Caudate nucleus (tissue), 63 donors: ENCODE measurements at places on chromosomes 11 and 22.

- DNase-seq = no peak
Observed at GRCh38 chr22:38866399-38867123, 5.5 kb downstream of the CBX6 start.

- DNase-seq = no peak
Observed at GRCh38 chr11:112366012-112366411, 105.4 kb upstream of the PLET1 start.

DNA sequence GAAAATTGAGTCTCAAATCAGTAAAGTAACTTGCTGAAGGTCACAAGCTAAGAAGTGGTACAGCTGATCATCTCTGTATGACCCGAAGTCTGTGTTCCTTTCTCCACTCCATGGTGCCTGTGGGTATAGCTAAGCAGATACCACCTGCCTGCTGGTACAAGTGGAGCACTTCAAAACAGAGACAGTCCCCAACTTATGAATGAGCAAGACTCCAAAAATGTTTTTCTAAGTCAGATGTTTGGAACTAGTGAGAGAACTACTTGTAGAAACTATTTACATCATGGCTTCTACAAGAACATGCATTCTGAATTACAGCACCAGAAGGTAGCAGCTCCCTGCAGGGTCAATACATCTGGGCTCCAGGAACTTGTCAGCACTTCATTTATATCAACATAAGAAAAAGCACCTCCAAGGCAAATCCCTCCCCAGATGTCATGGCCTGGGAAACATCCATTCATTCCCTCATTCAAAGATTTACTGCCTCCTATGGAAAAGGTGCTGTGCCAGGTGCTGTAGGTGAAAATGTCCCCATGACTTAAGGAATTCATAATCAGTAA lies 94.7 kb downstream of the SERGEF start:
- no peak for DNase-seq

DNA sequence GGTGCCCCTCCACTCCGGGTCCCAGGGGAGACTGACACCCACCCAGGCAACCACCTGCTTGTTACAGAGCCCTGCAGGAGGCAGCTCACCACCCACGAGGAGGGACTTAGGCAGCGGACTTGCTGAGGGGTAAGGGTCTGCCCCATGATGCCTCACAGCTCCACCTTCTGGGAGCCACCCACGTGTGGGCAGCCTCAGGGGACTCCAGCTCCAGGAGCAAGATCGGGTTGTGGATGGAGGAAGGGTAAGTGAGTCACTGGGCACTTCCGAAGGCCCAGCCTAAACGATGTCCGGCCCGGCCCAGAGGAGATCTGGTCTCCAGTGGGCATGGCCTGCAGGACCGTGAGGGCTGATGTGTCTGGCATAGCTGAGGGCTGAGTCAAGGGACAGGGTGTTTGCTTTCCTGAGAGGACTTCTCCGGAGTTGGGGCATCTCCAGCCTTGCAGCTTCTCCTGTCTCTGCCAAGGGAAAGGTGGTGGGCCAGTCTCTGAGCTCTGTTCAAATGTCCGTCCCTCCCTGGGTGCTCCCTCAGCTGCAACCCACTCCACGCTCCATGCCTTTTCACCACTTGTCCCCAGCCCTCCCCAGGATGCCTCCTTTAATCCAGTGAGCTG lies 32.3 kb upstream of the P2RY2 start:
- DNase-seq = no peak

- DNase-seq = no peak
Observed at GRCh38 chr11:10263929-10264328, 30.1 kb downstream of the SBF2 start.

GRCh38 chr22:31341386-31342088 lies 4.6 kb downstream of the PATZ1 start:
- no peak for DNase-seq

GRCh38 chr22:38429499-38430068 lies 25.4 kb downstream of the KCNJ4 start:
- DNase-seq = no peak

GRCh38 chr11:36146437-36146836 lies 142.8 kb downstream of the COMMD9 start:
- no peak for DNase-seq

DNA sequence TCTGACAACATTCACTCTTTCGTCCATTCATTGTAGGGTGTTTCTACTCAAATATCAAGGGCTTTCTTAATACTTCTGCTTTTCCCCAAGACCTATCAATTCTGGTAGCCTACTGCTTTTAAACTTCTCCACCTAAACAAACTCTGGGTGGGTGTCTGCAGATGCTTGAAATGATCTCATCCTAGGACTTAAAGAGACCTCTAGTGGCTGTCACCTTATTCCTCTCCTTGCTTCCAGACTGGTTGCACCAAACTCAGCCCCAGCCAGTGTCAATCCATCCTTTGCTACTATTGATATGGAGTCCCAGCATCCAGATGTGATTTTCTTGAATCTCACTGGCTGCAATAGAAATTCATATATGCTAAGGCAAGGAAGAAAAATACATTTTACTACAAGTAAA lies 274.7 kb downstream of the NXPE2 start:
- DNase-seq = no peak

DNA sequence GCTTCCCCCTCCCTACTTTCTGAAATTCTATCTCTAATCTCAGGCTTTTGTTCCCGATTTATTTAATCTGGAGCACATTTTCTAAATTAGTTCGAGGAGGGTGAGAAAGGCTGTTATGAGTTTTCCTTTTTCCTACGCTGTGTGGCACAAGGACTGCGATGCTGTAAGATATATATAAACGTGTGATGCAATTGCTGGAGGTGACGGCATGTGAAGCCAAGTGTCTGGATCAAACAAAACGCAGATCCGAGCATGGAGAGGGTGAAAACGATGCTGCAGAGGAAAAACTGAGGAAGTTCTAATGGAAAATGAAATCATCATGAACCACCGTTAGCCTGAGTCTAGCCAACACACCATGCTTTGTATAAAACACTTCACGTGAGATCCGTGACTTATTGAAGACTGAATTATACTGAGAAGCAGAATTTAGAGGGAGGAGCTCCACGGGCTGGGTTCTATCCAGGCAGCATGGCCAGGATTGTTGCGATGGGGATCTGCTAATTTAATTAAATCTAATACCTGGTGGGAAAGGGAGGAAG lies 4.4 kb downstream of the PKNOX2 start:
- no peak for DNase-seq

GRCh38 chr22:36281781-36282327 lies 28.9 kb downstream of the APOL1 start:
- DNase-seq = no peak

DNA sequence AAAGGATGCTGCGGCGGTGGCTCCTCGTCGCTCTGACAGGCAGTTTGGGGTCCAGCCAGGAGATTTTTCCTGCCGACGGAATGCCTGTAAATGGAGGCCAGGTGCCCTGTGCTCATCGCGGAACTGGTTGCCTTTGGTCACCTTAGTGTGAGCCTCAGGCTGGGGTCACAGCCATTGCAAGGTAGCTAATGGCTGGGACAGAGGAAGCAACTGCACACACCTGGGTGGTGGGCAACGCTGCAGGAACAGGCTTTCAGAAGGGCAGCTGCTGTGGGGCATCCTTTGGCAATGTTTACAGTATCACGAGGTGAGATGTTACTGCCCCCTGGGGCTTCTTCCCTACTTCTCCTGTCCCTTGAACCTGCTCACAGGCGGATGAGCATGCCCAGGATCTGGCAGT lies 205.5 kb downstream of the GRIK4 start:
- DNase-seq = no peak

DNA sequence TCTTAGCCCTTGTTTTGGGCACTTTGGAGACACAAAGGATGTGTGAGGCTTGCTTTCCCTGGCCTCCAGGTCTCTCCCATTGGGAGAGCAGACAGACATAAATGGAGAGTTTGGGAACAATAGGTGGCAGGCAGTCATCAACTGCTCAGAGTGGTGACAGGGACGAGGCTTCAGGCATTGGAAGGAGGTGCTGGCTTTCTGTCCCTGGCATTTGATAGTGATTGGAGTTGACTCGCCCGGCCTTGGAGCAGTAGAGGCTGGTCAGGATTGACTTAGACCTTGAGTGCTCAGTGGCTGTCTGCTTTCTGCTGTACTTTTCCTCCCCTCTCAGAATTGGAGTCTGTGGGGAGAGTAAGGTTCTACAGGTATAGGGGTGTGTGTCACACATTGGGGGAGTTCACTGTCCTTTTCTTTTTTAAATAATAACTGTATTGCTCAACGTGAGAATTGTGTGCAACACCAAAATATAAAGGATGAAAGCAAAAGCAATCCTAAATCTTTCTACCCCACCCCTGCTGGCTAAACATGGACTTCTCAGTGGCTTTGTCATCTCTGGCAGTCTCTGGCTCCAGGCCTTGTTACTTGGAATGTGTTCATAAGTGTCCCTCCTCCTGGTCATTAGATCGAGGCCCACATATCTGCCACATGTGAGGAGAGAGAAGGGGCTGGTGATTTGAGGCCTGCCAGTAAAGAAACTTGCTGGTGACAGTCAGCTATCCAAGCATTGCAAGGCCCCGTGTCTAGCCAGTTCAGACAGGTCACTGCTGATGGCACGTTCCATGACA lies 21.1 kb downstream of the SHISA8 start:
- no peak for DNase-seq

- DNase-seq = no peak
Observed at GRCh38 chr11:119307219-119307618, 9.7 kb downstream of the MCAM start.

DNA sequence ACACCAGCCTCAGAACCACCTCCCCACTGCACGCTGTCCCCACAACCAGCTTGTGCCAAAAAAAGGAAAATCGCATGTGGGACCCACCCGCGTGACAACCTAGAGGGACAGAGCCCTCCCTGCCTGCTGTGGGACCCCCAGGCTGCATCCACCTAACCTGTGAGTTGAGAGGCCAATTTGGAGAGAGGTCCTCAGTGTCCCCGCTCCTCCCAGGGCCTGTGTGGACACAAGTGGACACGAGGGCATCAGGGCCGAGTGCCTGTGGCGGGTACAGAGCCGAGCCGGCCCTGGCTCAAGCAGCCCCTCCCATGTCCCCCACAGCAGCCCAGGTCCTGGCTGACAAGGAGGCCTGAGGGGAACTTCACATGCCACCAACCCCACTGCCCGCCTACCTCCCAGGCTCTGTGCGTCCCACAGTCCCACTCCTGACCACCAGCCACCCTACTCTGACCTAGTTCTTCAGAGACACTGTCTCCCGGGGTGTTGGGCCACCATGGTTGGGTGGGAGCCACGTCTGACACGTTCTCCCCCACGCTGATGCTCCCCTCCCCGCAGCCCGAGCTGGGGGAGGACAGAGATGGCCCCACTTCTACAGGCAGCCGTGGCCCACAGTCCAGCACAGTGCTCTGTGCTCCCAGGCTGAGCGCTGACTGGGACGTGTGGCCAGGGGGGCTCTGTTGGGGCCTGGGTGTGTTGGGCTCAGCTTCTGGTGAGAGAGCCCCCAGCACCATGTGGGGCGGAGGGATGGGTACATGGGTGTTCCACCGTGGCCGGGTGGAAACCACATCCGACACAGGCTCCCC lies 19.2 kb downstream of the SELENOO start:
- no peak for DNase-seq

DNA sequence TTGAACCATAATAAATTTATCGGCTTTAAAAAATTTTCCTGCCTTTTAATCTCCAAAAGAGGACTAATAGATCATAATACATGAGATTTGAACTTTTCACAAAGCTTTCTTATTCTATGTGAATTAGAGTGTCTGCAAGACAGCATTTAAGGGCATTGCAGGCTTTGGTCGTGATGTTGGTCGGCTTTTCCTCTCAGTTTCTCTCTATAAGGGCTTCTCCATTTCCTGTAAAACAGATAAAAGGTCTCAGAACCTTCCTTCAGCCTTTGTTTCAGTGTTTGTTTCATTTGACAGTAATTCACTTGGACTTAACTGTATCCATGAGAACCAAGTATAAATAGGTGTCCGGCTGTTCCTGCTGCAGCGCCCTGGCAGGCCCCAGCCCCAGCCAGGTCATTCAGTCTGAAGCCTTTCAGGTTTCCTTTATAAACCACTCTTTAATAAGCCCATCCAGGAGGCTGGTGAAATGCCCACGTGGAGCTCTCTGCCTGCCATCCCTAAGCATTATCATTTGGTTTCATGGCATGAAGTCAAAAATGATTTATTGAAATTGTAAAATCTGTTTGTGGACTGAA lies 37.2 kb upstream of the ADSL start:
- no peak for DNase-seq

GRCh38 chr11:31711137-31711536 lies 100.0 kb downstream of the PAX6 start:
- DNase-seq = no peak

- no peak for DNase-seq
Observed at GRCh38 chr11:63920939-63921417, 4.0 kb upstream of the RCOR2 start.

DNA sequence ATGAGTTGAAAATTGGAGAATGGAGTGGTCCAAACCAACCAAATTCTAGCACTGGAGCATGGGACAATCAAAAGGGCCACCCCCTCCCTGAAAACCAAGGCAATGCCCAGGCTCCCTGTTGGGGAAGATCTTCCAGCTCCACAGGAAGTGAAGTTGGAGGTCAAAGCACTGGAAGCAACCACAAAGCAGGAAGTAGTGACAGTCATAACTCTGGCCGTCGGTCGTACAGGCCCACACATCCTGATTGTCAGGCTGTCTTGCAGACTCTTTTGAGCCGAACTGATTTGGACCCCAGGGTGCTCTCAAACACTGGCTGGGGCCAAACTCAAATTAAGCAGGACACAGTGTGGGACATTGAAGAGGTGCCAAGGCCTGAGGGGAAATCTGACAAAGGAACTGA lies 80.5 kb upstream of the ADSL start:
- DNase-seq = no peak

- DNase-seq = no peak
Observed at GRCh38 chr11:119638851-119639250, 90.1 kb downstream of the NECTIN1 start.

- DNase-seq = no peak
Observed at GRCh38 chr11:77140231-77140851, 12.3 kb downstream of the MYO7A start.

- no peak for DNase-seq
Observed at GRCh38 chr11:61777234-61778090, 14.9 kb downstream of the TMEM258 start.

DNA sequence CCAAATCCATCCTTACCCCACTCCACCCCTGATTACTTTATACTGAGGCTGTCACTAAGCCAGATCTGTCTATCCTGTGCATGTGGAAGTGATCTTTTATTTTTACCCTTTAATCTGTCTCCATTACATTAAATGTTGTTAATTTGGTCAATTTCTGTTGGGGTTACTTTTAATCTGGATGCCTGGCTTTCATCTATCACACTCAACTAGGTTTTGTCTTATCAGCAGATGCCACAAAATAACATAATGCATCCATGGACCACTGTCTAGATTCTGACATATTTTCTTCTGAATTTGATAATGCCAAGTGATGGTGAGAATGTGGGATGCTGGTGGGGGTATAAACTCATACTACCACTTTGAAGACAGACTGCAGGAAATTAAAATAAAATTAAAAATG lies 108.4 kb downstream of the FDX1 start:
- no peak for DNase-seq
